Activated CD8-positive, alpha-beta T cell treated with anti-CD3 and anti-CD28 coated beads, Interleukin-2, amount 10 ng/mL, durations not matched to agents 7 days and 5 days (primary cell): ENCODE measurements at places on chromosomes 7 and 10. TPM values are rescaled to one million over a fixed set of nuclear protein-coding genes. Genes with fewer than 3 reads are reported as not detected.

The GTF2IRD1 gene
- not detected for total RNA-seq

The PSPH gene
- total RNA-seq, result 14.6 TPM

GRCh38 chr10:48594803-48595538 lies 9.9 kb downstream of the ARHGAP22 start:
- H3K27me3 ChIP-seq, result peaks cover 4% of the 10 kb centered on the region
- no peaks in the 10 kb centered on the region for H3K36me3 ChIP-seq
- DNase-seq, result no peak
- no peaks in the 10 kb centered on the region for H3K4me1 ChIP-seq
- no peak overlapping the region for H3K27ac ChIP-seq

DNA sequence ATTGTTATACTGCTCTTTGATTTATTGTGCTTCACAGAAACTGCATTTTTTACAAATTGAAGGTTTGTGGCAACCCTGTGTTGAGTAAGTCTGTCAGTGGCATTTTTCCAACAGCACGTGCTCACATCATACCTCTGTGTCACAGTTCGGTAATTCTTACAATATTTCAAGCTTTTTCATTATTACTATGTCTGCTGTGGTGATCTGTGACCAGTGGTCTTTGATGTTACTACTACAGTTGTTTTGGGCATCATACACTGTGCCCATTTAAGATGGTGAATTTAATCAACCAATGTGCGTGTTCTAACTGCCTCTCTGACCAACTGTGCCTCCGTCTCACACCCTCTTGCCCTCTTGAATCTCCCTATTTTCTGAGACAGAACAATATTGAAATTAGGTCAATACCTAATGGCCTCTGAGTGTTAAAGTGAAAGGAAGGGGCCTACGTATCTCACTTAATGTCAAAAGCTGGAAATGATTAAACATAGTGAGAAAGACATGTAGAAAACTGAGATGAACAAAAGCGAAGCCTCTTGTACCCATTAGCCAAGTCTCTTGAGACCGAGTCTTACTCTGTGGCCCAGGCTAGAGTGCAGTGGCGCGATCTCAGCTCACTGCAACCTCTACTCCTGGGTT lies 20.2 kb upstream of the ASL start:
- no peak for DNase-seq
- no peaks in the 10 kb centered on the region for H3K36me3 ChIP-seq
- no peak overlapping the region for H3K4me3 ChIP-seq

The VSTM2A gene
- total RNA-seq, result not detected

DNA sequence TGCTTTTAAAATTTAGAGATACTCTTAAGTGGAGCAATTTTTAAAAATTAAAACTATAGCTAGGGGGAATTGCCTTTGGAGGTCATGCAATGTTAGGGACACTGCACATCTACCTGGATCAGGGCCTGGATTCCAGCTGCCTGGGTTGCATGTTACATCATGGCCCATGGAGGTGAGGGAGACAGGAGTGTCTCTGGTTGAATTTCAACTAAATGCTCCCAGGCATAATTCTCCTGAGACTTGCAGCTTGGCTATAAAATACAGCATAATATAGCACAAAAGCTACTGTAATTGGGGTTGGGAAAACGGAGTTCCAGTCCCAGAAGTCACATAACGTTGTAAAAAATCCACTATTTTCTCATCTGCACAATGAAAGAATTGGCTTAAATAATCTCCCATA lies 782.5 kb downstream of the LRMDA start:
- H3K27ac ChIP-seq, result no peak overlapping the region
- no peak for DNase-seq
- H3K4me3 ChIP-seq, result no peak overlapping the region
- H3K27me3 ChIP-seq, result no peaks in the 10 kb centered on the region

The CHST3 gene
- not detected for total RNA-seq

- H3K36me3 ChIP-seq, result no peaks in the 10 kb centered on the region
- H3K27me3 ChIP-seq, result no peaks in the 10 kb centered on the region
- H3K4me1 ChIP-seq, result no peaks in the 10 kb centered on the region
- H3K4me3 ChIP-seq, result no peak overlapping the region
Observed at GRCh38 chr10:107859065-107859464, 694.6 kb upstream of the SORCS1 start.

GRCh38 chr10:90306187-90306586 lies 551.7 kb downstream of the HTR7 start:
- H3K36me3 ChIP-seq, result no peaks in the 10 kb centered on the region
- no peaks in the 10 kb centered on the region for H3K27me3 ChIP-seq
- no peak overlapping the region for H3K27ac ChIP-seq
- no peak overlapping the region for H3K4me3 ChIP-seq
- H3K4me1 ChIP-seq, result no peaks in the 10 kb centered on the region
- DNase-seq, result no peak

- H3K27me3 ChIP-seq, result no peaks in the 10 kb centered on the region
- peaks cover 32% of the 10 kb centered on the region for H3K36me3 ChIP-seq
- no peak overlapping the region for H3K27ac ChIP-seq
- no peaks in the 10 kb centered on the region for H3K4me1 ChIP-seq
- no peak overlapping the region for H3K4me3 ChIP-seq
Observed at GRCh38 chr10:124829447-124830115, 28.0 kb downstream of the ABRAXAS2 start.

GRCh38 chr10:71742301-71743088 lies 22.9 kb upstream of the C10orf105 start:
- H3K4me1 ChIP-seq, result peaks cover 100% of the 10 kb centered on the region
- H3K27me3 ChIP-seq, result no peaks in the 10 kb centered on the region
- peaks cover 42% of the 10 kb centered on the region for H3K36me3 ChIP-seq
- peak overlapping the region; percentile 88 for H3K27ac ChIP-seq
- no peak for DNase-seq

DNA sequence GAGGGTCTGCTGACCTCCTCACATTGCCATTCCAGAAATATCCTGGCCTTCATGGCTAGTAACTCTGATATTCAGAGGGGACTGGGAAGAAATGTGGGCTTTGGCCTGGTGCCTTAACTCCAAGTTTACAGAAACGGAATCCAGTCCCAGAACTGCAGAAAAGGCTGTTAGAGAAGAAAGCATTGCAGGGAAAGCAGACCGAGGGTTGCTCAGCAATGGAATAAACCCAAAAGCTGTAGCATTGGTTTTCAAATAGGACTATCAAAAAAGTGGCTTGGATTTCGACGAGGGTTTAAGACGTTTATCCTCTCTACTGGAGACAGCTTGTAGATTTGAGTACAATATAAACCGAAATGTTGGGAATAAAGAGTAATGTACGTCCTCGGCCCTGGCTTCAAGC lies 425.8 kb upstream of the FOXK1 start:
- DNase-seq, result no peak
- H3K27ac ChIP-seq, result no peak overlapping the region
- H3K27me3 ChIP-seq, result no peaks in the 10 kb centered on the region
- no peaks in the 10 kb centered on the region for H3K4me1 ChIP-seq

- H3K4me3 ChIP-seq, result no peak overlapping the region
- no peak overlapping the region for H3K27ac ChIP-seq
- no peak for DNase-seq
- no peaks in the 10 kb centered on the region for H3K4me1 ChIP-seq
Observed at GRCh38 chr7:54180796-54181195, 361.4 kb upstream of the VSTM2A start.

GRCh38 chr7:143205560-143206293 lies 16.1 kb upstream of the TAS2R40 start:
- H3K27me3 ChIP-seq, result peaks cover 19% of the 10 kb centered on the region
- peak; percentile 40 for DNase-seq
- no peaks in the 10 kb centered on the region for H3K36me3 ChIP-seq
- H3K4me3 ChIP-seq, result no peak overlapping the region
- no peak overlapping the region for H3K27ac ChIP-seq

The TFEC gene
- total RNA-seq, result 0.47 TPM

- H3K27me3 ChIP-seq, result no peaks in the 10 kb centered on the region
- DNase-seq, result no peak
- no peaks in the 10 kb centered on the region for H3K4me1 ChIP-seq
Observed at GRCh38 chr10:36462194-36462593, 663.2 kb upstream of the ANKRD30A start.

DNA sequence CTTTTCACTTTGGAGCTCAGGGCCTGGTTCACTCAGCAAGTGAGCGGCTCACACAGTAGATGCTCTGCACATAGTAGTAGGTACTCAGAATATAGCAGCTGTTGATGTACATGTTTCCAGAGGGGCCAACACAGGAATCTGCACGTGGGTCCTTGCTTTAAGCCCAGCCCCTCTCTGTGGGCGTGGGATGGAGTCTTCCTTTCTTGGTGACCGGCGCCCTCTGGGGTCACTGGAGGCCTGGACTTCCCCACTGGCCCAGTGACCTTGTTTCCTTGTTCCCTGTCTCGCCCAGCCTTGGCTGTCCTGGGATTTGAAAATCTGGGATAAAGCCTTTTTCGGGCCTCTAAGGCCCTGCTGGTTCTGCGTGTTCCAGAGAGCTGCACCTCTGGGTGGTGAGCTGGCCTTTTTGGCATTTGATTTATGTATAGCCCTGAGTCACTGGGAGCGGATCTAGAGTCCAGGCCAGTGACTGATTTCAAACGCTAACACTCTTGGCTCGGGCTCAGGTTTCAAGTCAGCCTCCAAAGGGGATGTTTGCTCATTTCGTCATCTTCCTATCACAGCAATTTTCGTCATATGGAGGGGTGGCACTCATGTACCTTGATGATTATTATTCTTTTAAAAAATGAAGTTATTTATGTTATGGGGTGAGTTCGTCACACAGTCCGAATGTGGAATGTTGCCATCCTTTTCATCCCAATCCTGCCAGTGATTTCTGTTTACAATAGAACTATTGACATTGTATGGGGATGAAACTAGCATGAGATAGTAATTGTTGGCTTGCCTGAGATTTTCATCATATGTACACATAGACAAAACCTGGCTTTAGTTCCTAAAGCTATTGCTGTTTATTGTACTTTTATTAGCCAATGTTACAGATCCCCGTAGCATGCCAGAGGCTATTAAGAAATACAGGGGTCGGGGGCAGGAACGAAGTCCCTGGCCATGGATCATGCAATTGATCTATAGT lies 65.5 kb downstream of the CUX1 start:
- H3K4me3 ChIP-seq, result no peak overlapping the region
- H3K4me1 ChIP-seq, result peaks cover 30% of the 10 kb centered on the region
- no peak for DNase-seq
- no peaks in the 10 kb centered on the region for H3K36me3 ChIP-seq
- no peak overlapping the region for H3K27ac ChIP-seq

DNA sequence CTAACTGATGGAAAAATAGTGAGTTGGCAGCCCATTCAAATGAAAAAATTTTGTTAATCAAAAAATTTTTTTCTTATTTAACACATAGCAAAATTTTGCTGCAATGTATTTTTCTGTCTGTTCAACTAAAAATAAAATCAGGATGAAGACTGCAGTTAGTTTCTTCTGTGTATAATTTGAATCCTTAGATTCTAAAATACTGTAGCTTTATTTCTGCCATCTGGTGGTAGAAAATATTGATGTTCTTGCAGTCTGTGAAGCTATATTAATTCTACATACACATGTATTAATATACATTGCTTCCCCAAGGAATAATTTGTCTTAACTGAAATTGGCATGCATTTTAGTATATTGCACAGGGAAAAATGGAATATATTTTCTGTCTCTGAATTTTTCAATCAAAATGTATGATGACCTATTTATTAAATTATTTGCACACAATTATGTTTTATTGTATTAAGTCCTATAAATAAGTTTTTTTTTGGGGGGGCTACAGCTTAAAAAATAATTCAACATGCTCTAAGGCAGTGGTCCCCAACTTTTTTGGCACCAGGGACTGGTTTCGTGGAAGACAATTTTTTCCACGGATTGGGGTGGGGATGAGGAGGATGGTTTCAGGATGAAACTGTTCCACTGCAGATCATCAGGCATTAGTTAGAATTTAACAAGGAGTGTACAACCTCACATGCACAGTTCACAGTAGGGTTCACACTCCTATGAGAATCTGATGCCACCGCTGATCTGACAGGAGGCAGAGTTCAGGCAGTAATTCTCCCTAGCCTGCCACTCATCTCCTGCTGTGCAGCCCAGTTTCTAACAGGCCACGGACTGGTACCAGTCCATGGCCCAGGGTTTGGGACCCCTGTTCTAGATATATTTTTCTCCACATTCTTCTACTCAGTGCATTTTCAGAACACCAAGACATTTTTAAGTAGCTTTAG lies 119.4 kb downstream of the GNAT3 start:
- no peaks in the 10 kb centered on the region for H3K36me3 ChIP-seq
- H3K4me3 ChIP-seq, result no peak overlapping the region
- no peak overlapping the region for H3K27ac ChIP-seq
- no peaks in the 10 kb centered on the region for H3K4me1 ChIP-seq

DNA sequence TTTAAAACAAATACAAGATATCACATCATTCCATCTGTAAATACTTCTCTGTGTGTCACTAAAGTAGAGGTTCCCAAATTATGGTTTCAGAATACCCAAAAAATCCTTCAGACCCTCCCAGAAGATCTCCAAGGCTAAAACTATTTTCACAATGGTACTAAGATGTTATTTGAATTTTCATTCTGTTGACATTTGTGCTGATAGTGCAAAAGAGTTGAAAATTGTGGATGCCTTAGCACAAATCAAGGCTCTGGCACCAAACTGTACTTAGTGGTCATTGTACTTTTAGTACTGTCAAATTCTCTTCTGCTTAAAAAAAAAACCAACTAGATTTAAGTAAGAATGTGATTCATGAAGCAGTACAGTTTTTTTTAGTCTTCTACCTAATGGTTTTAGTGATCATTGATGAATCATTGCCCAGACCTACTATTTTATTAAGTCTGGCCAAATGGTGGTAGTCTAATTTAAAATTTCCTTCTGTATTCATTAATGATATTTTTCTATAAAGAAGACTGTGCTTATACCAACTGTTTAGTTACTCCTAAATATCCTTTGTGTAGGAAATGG lies 50.5 kb downstream of the TPST1 start:
- no peak overlapping the region for H3K27ac ChIP-seq
- H3K27me3 ChIP-seq, result no peaks in the 10 kb centered on the region
- DNase-seq, result no peak
- H3K36me3 ChIP-seq, result no peaks in the 10 kb centered on the region
- H3K4me1 ChIP-seq, result no peaks in the 10 kb centered on the region
- no peak overlapping the region for H3K4me3 ChIP-seq
